Stimulated activated CD4-positive, alpha-beta T cell treated with anti-CD3 and anti-CD28 coated beads, Interleukin-1b, Interleukin-23, amount 100 ng/mL, for 1 hour (primary cell): ENCODE measurements at places on chromosomes 7 and 10.

DNA sequence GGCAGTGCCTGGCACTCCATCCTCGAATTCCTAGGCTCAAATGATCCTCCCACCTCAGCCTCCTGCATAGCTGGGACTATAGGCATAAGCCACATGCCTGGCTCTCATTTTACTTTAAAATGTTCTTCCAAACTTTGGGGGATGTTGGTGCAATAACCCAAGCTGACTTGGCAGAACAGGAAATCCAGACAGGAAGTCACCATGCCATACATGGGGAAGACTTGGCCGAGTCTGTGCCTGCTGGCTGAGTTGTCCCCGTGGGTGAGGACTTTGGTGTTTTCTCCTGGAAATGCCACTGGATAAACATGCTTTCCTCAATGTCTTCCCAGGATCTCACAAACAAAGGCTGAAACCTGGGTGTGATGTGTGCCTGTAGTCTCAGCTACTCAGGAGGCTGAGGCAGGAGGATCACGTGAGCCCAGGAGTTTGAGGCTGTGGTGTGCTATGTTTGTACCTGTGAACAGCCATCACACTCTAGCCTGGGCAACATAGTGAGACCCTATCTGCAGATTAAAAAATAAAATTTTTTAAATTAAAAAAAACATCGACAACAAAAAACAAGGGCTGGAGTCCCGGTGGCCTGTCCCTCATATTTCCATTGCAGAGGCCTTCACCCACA, 19.8 kb downstream of the HKDC1 start:
- DNase-seq = no peak

DNA sequence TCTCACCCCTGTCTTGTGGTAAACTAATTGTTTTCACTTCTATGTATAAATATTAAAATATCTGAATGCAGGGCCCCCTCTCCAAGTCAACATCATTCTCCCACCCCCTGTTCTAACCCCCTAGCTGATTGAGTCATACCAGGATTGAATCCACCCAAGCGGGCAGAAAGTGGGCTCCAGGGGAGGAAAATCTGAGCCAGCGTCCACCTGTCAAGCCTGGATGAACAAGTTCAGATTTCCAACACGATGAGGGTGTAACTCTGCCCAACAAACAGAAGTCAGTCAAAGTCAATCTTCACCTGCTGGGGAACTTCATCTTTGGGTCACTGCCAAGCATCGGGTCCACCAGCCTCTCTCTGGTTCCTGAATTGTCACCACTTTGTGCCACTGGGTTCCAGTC, 162.9 kb upstream of the CELF2 start:
- DNase-seq = no peak

GRCh38 chr10:81219758-81220157, 655.2 kb upstream of the NRG3 start:
- no peak for DNase-seq

DNA sequence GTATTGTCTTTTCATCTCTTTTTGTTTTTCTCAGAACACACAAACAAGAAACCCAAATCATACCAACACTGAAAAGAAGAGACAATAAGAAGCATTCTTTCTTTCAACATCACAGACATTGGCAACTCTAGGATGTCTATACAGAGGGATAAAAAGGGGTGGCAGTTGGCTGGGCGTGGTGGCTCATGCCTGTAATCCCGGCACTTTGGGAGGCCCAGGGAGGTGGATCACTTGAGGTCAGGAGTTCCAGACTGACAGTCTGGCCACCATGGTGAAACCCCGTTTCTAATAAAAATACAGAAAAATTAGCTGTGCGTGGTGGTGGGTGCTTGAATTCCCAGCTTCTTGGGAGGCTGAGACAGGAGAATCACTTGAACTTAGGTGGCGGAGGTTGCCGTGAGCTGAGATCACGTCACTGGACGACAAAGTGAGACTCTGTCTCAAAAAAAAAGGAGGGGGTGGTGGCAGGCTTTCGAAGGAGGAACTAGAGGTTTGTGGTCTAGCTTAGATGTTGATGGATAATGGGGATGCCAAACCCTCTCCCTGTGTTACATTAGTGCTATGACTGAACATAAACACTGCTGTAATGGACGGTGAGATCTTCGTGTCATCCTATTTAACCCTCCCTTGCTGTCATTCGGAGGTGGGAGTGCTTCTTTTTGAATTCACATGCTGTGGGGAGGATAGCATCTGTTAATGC, 9.4 kb downstream of the CNNM2 start:
- no peak for DNase-seq

- no peak for DNase-seq
Observed at GRCh38 chr10:17199351-17199804, 2.1 kb downstream of the TRDMT1 start.

- DNase-seq = no peak
Observed at GRCh38 chr7:15305002-15305600, 256.7 kb downstream of the AGMO start.

- no peak for DNase-seq
Observed at GRCh38 chr7:141651417-141651816, 50.5 kb downstream of the DENND11 start.

GRCh38 chr7:44977959-44978335, 868 bp downstream of the MYO1G start:
- DNase-seq = no peak

GRCh38 chr10:119306986-119307392, 99.6 kb downstream of the GRK5 start:
- DNase-seq = no peak

- no peak for DNase-seq
Observed at GRCh38 chr7:152435384-152436110, at the start of gene KMT2C. TSS of gene KMT2C (minus strand) at chr7:152436003. CDS start at chr7:152435786, 217 bp downstream.

GRCh38 chr7:121116396-121116795, 127.9 kb downstream of the CPED1 start:
- no peak for DNase-seq

DNA sequence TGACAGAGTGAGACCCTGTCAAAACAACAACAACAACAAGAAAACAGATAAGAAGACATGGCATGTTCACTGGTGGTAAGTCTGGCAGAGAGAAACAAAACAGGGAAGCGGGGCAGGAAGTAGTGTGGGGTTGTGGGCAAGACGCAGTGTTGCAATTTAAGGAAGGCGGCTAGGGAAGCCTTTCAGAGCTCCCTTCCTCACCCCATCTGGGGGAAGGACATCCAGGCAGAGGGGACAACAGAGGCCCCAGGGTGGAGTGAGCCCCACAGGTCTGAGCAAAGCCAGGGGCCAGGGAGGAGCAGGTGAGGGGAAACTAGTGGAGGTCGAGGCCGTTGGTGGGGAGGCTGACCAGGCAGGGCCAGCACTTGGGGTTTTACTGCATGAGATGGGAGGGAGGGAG, 16.8 kb downstream of the LAT2 start:
- no peak for DNase-seq

DNA sequence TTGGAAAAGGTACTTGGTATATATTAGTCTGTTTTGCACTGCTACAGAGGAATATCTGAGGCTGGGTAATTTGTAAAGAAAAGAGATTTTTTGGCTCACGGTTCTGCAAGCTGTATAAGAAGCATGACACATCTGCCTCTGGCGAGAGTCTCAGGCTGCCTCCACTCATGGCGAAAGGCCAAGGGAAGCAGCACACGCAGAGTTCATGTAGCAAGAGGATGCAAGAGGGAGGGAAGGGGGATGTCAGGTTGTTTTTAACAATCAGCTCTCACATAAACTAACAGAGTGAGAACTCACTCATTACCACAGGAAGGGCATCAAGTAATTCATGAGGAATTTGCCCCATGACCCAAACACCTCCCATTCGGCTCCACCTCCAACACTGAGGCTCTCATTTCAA, 484.8 kb upstream of the DPP6 start:
- DNase-seq = no peak

GRCh38 chr7:150447966-150448788, 2.3 kb upstream of the GIMAP8 start:
- no peak for DNase-seq

DNA sequence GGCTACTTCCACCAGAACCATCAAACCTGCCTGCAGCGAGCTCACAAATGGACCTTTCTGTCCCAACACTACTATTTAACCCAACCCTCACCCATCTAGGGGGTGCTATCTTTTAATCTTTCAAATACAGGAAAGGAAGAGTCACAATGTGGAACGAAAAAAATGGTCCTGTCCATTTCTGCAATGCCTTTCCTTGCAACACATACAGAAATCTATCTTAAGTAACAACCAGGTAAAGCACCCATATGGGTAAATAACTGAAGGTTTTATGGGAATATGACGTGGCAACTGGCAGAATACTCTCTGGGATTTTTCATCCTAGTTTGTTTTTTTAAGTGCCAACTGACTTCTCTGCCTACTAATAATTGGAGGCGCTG, 24.6 kb downstream of the TNS3 start:
- no peak for DNase-seq

DNA sequence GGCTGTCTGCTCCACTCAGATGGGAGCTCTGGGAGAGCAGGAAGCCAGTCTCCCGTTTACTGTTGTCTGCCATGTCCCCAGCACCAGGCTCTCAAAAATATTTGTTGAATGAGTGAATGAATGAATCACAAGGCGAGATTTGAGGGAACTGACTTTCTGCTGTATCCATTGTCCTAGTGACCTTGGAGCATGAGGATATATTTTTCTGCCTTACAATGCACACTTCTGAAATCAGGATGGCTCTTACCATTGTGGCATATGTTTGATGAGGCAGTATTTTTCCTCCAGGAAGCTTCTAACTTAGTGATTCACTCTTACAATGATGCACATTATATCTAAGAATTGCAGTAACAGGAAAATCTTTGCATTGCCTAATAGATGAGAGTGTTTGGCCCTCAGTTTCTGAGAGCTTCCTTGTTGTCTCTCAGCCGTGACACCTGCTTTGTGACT, 136.4 kb downstream of the RPS24 start:
- DNase-seq = no peak

- DNase-seq = no peak
Observed at GRCh38 chr7:94129443-94130140, 125.4 kb upstream of the BET1 start.

GRCh38 chr10:52486840-52487611, 172.9 kb downstream of the DKK1 start:
- DNase-seq = no peak

DNA sequence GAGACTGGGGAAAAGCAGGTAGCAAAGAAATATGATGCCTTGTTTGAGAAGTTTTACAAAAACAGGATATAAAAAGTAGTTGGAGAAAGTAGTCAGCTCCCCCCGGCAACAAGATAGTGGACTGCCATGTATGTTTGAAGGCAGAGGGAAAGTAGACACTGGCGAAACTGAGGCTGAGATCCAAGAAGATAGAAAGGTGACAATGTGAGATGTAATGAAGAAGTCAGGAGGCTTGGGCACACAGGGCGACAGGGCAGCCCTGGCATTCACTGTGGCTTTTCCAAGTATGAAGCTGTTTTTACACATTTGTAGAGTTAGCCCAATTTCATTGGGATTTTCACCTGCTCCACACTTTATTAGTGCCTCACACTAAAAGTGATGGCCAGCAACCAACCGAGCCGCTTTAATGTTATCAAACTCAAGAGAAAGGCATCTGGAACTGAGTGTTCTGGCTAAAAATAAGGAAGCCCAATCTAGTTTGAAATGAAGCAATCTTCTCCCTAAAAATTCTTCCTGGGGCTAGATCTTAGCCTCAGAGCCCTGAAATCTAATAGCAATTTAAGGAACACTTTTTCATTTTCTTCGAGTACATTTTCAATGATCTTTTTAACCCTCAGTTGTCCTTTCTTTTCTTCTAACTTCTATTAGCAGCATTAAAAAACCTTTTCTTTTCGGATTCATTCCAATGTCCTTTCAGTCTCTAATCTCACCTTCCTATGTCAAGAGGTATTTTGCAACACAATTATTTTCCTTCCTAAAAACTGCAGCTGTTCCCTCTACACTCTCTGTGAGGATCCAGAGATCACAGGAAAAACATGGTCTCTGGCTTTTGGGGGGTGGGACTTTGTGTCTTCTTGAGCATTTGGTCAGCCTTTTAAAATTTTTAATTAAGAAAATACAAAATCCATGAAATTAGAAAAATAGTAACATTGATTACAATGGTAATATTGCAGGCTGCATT, 108.0 kb downstream of the RNLS start:
- DNase-seq = no peak
